Activated CD4-positive, alpha-beta T cell treated with anti-CD3 and anti-CD28 coated beads, Interleukin-2, amount 10 ng/mL, durations not matched to agents 7 days and 5 days (primary cell): ENCODE measurements at places on chromosomes 11 and 22. TPM values are rescaled to one million over a fixed set of nuclear protein-coding genes. Genes with fewer than 3 reads are reported as not detected.

Gene MS4A12
- total RNA-seq = not detected

Gene KCNJ1
- not detected for total RNA-seq

Gene LINC01488
- total RNA-seq = not detected

Gene ACER3
- 12.5 TPM for total RNA-seq

DNA sequence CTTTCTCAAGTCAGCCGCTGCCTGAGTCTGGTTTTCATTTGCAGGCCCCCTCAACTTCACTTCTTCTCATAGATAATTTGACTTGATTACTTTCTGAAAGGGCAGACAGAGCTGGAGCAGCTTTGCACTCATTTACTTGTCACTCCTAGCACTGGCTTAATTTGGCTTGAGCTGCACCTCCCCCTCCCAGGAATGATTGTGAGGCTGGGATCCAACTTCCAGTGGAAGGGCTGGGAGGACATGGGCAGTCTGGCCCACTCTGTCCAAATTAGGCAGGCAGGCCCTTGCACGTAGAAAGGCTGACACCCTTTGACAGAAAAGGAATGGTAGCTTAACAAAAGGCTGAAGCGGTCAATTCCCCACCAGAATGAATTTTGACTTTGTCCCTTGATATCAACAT is 453.9 kb downstream of the ETS1 start:
- no peak for DNase-seq

- DNase-seq = no peak
Measured at GRCh38 chr11:18748766-18749365, 22.9 kb upstream of the IGSF22 start.

- peak; percentile 67 for DNase-seq
Measured at GRCh38 chr11:44286268-44286880, 23.6 kb downstream of the ALX4 start.

DNA sequence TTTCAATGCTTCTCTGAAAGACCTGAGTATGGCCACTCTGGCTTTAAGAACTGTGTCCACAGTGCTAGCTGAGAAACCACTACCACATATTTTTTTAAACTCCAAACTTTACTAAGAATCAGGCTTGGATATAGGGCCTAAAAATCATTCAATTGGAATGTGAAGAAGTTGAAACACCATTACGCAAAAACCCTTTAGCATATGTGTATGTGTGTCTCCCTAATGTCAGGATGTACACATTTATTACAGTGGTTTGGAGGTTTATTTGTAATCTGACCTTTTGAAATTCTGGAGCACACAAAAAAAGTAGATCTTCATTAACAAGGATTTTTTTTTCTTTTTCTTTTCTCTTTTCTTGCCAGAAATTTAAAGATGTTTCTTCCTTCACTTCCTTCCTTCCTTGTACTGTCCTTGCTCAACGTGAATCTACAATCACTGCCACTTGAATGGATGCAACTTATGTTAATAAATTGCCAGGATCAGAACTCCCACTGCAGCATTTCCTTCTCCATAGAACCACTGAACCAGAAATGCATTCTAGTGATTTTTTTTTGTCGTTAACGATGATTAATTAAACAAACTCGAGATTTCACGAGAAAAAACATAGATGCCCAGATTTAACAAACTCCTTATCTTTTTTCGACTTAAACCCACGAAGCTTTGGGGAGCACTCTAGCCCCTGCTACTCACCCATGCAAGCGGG is 3.1 kb upstream of the ADM start:
- no peak for DNase-seq

DNA sequence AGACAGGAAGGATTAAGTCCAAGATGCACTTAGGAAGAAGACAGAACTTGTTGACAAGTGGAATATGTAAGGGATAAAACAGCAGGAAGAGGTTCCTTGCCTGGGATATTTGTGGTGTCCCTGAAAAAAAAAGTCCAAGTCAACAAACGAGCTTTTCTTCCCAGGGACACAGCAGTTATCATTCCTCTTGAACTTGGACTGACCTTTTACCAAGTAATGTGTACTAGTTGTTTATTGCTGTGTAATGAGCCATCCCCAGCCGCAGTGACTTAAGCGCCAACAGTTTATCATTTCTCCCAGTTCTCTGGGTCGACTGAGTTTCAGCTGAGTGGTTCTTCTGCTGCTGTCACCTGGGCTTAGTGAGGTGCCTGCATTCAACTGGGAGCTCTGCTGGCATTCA is 37.0 kb downstream of the KREMEN1 start:
- no peak for DNase-seq
